ENCODE measurements at places on chromosomes 12 and 14.

DNA sequence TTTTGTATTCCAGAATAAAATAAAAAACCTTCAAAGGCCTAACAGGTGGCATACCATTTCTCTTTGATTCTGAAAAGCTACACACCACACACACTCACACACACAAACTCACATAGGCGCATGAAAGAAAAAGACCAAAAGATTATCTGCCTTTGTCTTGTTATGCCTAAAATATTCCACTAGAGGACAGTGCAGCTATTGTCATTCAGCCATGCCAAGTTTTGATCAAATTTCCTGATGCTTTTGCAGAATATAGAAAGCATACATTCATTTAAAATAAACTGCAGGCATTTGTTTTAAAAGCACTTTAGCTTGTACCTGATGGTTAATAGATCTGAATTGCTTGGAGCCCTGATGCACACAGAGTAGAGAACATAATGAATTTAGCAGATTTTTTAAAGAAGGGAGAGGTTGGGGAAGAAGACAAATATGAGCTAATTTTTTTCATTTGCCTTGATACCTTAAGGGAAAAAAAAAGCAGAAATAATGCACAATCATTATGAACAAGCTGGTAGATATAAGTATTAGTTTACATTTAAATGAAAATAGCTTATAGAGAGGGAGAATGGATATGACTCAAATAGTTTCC, 1766.9 kb upstream of the SEL1L start:
- no peak for ATAC-seq

DNA sequence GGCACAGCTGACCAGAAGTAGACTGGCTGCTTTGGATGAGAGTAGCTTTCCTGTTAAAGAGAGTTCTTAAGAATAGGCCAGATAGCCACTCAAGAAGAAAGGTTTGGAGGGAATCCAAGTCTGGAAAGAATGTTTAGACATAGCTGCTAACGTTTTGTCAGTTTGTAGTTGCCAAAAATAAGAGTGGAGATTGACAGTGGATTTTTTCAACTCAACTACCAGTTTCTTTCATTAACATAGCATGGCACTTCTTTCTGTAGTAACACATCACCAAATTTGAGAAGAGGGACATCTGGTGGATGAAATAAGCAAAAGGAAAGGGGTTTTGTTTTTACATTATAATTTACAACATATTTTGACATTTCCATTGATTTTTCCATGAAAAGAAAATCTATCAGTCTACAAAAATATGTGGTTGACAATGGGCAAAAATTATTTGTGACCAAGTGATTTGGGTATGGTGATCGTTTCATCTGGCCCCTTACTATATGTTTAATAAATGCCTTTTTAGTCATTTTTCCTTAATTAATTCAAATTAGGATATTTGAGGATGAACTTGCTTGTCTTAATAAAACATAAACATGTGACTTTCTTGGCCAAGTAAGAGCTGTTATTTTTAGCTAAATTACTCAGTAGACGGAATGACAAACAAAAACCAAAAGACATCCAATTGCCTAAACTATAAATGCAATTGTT, 71.1 kb downstream of the PTPRR start:
- ATAC-seq, result peak; percentile 55

GRCh38 chr14:71985538-71986189, 53.4 kb downstream of the RGS6 start:
- ATAC-seq, result no peak

GRCh38 chr14:38994731-38995130, 108.3 kb downstream of the SEC23A start:
- no peak for ATAC-seq

DNA sequence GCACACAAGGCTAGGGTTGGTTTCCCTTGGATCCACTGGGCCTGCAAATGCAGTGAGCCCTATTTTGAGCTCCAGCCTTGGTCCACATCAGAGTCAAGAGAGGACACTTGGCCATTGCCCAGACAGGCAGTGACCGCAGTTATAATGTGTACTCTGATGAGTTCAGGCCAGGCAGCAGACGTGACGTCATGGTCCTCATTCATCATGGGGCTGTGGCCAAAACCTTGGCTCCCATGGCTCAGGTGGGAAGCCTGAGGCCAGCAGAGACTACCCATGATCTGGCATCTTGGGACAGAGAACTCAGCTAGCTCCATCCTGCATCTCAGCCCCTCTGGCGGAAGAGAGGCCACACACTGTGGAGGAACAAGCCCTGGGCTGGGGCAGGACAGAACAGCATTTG, 16.4 kb downstream of the TMEM63C start:
- ATAC-seq, result no peak
